Activated CD4-positive, alpha-beta T cell treated with anti-CD3 and anti-CD28 coated beads, Interleukin-2, Interleukin-4, amounts not matched to agents 100 ng/mL and 50 ng/mL, durations not matched to agents 16 hours and 8 hours (primary cell): ENCODE measurements at places on chromosomes 6 and 20.
A peak's percentile ranks its signal among the peaks of the same experiment; 100 is the strongest.

DNA sequence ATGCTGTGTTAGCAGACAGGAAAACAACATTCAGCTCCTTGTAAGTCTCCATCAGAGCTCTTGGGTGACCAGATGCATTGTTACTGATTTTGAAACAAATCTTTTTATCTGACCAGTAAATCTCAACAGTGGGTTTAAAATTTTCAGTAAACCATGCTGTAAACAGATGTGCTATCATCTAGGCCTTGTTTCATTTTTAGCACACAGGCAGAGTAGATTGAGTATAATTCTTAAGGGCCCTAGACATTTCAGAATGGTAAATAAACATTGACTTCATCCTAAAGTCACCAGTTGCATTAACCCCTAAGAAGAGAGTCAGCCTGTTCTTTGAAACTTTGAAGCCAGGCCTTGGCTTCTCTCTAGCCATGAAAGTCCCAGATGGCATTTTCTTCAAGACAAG is 237.2 kb upstream of the BMP2 start:
- DNase-seq = peak; percentile 2

GRCh38 chr6:53828215-53828614 is 33.4 kb downstream of the LRRC1 start:
- DNase-seq = no peak

DNA sequence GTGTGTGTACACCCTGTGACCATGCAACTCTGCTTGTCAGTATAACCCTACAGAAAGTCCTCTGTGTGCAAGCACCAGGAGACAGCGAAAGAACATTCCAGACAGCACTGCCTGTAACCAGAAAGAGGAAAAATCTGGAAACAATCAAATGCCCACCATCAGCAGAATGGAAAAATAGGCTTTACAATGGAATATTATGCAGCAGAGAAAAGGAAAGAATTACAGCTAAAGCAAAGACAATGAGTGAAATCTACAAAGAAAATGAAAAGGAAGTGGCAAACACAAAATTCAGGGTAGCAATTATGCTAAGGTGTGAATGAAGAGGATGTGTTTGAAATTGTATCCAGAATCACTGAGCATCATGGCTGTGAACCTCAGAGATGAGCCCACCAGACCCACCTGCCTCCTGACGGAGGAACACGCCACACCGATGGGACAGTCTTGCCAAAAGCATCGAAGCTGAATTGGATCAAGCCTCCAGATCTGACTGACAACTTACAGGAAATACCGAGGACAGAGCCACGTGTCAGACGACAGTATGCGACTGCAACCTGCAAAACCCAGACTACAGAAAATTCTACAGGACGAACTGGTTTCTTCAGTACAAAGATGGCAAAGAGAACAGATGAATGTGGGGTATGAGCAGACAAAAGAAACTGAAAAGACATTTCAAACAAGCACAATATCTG is 133.2 kb downstream of the NFATC2 start:
- no peak for DNase-seq

- DNase-seq = no peak
Observed at GRCh38 chr6:38137608-38138265, 318.2 kb downstream of the ZFAND3 start.

DNA sequence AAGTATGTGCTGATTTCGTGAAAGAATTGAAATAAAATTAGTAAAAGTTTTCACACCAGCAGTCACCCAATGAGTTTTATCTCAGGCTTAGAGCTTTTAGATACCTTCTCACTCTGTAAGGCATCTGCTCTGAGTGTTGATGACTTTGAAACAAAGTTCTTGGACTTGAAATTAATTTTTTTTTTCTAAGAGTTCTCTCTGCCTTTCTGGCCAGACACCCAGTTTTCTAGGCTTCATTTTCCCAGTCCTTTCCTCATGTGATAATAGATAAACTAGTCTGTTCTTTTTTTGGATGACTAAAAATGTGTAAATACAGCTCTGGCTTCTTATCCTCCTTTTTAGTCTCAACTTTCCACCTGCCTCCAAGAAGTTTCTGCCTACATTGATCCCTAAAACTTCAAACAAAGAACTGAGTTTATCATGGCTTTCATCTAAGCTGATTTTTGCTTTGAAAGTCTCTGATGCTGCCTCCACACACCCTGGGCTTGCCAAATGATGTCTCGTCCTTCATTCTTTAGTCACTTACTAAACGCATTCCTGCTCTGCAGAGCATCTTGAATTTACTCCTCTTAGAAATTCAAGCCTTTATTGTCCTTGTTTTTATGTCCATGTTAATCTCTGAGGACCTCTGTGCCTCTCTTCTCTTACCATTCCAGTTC is 32.7 kb downstream of the SLX4IP start:
- no peak for DNase-seq

DNA sequence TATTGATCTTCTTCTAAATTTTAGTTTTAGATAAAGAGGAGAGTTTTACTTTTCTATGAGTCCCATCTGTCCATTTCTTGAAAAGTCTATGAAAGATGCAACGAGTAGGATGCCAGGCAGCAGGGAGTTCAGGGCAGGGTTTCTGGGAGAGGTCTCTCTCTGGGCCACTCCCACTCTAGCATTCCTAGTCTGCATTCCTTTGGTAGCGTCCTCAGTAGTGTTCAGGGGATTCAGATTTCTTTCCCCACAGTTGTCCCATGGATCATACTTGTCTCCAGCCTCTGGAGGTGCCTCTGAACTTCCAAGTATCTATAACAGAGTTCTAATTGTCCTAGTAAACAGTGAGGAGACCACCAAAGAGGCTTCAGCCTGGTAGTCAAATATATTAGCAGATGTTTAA is 225.3 kb downstream of the RIMS1 start:
- no peak for DNase-seq

DNA sequence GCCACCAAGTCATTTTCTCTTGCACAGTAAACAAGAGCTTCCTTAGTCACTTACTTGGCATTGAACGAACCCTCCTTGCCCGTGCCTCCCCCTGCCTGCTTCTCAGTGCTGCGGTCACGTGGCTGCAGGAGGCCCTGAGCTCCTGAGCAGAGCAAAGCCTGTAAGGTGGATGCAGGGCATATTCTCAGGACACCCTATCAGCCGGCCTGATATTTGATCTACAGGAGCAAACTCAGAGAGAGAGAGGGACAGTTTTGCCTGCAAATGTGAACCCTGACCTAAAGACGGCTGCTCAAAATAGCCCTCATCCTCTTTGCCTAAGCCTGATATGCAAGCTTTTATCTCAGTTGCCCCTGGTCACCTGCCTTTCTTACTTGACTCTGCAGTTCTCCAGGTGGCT is 93.0 kb upstream of the POPDC3 start:
- no peak for DNase-seq

DNA sequence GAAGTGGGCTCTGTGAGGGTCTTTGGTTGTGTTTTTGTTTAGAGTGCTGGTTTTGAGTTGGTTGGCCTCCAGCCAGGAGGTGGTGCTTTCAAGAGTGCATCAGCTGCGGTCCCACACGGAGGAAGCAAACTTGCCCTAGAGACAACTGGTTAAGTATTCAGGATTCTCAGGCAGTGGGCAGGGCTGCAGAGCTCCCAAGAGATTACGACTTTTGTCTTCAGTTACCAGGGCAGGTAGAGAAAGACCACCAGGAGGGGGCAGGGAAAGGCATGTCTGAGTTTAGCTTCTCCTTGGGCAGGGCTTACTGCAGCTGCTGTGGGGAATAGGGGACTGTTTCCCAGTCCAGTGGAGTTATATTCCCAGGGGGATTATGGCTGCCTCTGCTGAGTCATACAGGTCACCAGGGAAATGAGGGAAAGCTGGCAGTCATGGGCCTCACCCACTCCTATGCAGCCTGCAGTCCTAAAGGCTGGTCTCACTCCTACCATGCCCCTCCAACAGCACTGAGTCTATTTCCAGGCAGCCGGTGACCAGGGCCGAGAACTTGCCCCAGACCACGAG is 64.3 kb downstream of the TTI1 start:
- no peak for DNase-seq

GRCh38 chr6:16162003-16162402 is 33.1 kb downstream of the MYLIP start:
- no peak for DNase-seq

DNA sequence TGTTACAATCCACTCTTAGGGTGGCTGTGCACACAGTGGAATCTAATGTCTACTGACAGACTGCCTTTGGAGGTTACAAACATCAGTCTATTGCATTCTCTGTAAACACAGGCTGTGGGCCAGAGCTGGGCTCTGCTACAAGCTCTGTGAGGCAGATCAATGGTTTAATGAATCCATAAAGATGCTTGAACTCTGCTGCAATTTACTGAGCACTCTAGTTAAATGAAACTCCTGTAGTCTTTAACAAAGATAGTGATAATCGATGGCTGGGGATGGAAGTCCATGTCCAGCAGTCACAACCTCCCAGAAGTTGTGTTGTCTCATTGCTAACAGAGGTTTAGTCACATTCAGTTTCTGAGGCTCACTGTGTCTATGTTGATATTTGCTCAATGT is 50.5 kb downstream of the SOBP start:
- no peak for DNase-seq

DNA sequence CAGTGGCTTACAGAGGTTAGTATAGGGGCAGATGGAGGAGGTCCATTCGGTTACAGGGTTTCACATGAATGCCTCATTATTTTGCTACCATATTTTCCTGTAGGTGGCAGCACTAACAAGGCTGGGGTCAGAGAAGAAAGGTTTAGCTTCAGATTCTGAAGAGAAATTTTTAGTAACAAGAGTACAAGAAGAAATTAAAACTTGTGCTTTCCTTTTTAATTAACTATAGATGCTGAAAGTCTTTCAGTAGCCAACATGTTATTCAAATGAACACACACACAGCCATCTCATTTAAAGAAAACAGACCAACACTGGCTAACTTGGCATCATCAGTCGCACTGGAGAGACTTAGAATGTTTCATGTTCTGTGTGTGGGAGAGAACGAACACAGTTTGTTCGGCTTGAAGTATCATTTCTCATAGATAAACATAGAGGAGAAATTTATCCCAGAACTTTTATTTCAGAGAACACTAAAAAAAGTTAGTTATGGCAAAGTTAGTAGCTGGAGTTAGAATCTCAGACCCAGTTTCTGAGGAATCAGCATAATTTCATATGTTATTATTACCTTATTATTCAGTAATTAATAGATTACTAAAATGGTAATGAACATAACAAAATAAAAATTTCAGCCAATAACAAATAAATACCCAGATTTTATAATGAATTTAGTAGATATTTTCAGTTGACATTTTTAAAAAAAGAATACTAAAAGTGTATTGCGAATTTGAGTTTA is 314.0 kb upstream of the RSPO3 start:
- peak; percentile 38 for DNase-seq

- no peak for DNase-seq
Observed at GRCh38 chr20:63226042-63226943, 9.4 kb upstream of the BIRC7 start.

- peak; percentile 30 for DNase-seq
Observed at GRCh38 chr6:37277001-37277409, 19.1 kb upstream of the TMEM217 start.

- DNase-seq = no peak
Observed at GRCh38 chr6:134472661-134473060, 154.7 kb upstream of the SGK1 start.

GRCh38 chr6:16206595-16207037 is 31.8 kb upstream of the GMPR start:
- peak; percentile 65 for DNase-seq

DNA sequence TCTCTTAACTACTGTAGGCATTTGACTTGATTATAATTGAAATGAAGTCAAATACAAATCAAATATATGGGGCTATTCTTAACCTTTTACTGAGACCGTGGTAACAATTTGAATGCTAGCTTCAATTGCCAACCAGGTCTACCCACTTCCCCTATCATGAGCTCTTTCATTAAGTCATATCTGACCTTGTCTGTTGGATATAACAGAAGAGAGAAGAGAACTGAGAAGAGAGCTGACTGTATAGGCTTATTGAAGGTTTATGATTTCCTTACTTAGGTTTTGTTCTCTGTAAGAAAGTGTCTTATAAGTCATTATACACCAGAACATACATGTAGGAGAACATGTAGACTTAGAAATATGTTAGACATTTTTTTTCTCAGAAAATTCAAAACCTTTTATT is 549.4 kb downstream of the COL12A1 start:
- no peak for DNase-seq

DNA sequence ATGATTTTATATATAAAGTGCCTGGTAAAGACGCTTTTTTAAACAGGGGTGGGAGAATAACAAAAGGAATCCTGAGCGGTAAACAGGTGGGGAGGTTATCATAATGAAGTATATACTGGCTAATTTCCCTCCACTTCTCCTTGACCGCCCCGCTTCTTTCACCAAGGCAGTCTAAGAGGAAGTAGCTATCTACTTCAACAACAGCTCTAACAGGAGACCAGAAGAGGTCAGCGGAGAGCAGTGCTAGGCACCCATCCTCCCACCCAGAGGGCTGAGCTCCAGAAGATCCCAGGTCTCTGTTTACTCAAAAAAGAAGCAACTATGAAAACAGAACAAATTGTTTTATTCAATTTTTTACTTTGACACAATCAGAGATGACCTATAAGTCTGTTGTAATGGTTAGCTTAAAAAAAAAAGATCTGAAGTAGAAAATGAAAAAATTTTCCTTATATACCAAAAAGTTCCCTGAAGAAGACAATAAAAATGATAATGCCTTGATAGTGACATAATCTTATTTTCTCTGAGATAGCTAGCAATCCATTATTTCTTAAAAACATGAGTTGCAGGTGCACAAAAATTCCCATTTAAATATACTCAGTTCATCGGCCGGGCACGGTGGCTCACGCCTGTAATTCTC is 141.1 kb downstream of the PDSS2 start:
- peak; percentile 44 for DNase-seq

- no peak for DNase-seq
Observed at GRCh38 chr6:31765910-31766794, 3.7 kb downstream of the SAPCD1 start.

GRCh38 chr6:163712566-163712961 is 298.0 kb downstream of the QKI start:
- no peak for DNase-seq

DNA sequence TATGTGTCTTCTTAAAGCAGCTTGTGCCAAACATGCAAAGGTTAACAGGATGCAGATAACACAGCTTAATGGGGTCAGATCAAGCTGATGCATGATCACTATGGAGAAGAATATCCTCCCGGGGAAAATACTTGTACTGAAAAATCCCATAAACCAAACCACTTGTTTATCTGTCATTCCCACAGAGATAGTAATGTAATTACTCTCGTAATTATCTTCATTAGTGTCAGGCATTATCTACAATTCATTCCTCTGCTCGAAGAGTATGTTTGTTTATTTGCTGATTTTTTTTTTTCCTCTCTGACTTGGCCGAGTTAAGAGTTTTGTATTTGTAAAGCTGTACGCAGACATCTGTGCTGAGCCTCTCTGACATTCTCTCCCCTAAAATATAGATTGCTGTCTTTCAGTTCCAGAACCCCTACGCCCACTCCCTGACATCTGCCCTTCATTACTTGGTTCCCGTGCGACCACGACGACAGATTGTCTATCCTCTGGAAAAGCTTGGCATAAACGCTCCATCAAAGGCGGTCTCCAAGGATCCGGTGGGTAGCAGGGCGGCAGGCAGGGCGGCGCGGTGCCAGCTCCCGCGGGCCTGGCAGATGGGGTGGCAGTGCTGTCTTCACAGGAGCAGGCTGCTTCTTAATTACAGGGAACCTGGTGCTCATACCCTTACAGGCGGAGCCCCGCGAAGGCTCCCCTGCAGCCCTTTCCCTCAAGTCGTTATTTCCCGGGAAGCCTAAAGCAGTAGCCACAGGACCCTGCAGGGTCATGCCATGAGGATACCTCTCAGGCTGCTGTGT is 147.2 kb downstream of the CFAP61 start:
- DNase-seq = no peak

- DNase-seq = no peak
Observed at GRCh38 chr6:5205877-5206850, 54.6 kb downstream of the LYRM4 start.
